ENCODE measurements at places on chromosomes 3 and 15.

DNA sequence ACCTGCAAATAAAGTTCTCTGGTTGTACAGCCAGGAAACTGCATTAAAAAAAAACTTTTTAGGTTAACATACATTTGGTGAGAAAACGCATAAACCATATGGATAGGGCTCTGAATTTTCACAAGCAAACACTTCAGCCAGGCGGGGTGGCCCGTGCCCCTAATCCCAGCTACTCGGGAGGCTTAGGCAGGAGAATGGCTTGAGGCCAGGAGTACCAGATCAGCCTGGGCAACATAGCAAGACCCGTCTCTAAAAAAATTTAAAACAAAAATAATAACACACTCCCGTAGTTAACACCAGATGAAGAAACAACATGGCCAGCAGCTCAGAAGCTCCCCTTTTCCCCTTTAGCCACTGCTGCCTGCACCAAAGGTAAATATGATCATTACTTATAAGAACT lies 3.2 kb upstream of the RPL14 start:
- no peak for DNase-seq

DNA sequence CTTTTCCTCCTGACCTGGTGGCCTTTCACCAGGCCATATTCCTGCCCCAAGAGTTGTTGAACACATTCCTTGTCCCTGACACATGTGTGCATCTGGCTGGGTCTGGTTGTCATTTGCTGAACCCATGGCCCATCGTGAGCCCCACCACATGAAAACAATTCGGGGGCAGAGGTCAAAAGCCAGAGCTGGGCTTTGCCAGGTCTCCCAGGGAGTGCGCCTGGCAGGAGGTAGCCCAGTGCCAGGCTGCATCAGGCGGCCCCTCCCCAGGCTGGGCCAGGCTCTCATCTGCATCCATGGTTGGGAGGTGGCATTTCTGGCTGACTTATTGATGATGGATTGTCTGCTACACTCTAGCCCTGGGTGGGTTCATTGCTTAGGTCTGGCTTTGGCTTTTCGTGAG lies 30.9 kb downstream of the SPSB4 start:
- no peak for DNase-seq

DNA sequence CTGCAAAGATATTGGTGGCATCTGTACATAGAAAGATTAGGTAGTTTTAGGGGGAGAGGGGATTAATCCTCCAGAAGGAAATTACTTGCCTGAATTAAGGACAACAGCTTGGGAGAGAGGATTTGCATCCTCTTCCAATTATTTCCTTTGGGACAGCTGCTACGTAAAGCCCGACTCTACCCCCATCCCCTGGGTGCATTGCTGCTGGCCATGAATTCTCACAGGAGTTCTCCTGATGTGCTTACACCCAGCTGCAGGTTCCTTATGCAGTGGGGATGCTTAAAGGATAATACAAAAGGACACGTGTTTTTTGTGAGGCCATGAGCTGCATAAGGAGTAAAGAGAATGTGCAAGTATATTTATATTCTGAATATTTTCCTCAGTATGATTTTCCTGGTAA lies 132.3 kb downstream of the VPS8 start:
- no peak for DNase-seq

DNA sequence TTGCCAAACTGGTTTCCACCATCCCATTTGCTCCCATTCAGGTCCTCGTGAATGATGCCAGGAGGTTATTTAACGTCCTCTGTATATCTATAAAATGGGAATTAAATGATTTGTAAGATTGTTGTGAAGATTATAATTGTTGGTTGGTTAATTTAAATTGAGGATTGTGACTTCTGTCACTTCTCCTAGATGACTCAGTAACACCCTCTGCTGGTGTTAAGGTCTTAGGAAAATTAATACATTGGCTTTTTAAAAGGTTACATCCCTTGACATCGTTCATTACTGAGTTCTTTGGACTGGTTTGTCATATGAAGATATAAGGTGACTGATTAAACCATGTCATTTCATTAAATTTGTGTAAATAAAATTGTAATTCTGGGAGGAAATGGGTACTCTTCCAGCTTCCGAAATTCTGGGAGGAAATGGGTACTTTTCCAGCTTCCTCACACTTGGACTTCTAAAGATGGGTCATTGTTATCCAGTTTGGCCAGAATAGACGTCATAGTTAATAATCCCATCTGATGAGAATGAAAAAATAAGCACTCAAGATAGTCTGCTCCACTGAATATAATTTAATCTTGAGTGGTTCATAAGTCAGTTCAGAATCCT lies 33.3 kb upstream of the PAQR5 start:
- DNase-seq, result no peak

DNA sequence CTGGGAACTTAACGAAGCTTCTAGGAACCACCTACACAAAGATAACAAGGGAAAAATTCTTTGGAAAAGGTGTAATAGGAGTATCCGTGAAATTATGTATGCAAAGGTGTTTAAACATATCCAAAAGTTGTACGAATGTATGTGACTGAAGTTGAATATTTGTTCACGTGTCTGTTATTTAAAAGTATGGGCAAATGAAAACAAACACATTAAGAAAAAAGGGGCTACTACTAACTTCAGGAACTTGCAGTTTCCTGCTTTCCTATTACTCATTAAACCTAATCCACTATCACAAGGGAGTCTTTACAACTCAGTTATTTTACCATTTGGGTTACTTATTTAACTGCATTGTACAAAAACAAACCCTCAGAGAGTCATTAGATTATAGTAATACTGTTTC lies 33.9 kb upstream of the GRAMD1C start:
- DNase-seq, result no peak

DNA sequence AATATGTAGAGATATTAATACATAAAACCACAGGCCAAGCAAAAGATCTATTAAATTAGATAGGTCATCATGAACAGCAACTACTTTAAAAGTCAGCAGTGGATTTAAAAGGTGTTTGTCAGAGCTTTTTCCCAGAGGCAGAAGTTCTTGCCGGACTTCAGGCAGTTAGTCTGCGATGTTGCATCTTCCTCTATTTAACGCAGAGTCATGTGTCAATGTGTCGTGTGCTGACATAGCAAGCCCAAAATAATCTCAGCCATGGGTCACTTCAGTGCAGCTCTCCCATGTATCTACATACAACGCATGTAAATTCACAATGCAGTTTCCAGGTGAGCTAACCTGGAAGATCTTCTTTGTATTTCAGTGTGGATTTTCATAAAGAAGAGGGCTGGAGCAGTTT lies 8.0 kb upstream of the TMEM212 start:
- DNase-seq, result no peak

- DNase-seq, result no peak
These were observed 86.1 kb downstream of the PLCH1 start for GRCh38 chr3:155658671-155659261.

- no peak for DNase-seq
These were observed 77.2 kb downstream of the TP63 start for GRCh38 chr3:189708375-189708774.

DNA sequence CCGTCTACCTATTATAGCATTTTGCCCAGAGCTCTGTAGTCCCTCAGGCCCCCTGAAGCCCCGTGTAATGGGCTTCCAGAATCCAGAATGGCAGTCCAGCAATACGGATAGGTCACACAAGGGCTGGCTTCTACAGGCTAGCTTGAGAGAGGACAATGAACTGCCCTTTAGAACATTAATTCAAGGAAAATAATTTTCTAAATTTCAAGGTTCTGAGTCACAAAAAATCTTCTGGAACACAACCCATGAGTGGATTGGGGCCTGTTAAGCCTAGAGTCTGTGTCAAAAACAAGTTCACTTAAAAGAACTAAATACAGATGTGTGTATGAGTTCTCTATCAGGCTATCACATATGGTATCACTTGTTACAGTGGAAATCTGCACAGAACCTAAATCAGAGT lies 28.8 kb downstream of the DCP1A start:
- DNase-seq, result no peak

DNA sequence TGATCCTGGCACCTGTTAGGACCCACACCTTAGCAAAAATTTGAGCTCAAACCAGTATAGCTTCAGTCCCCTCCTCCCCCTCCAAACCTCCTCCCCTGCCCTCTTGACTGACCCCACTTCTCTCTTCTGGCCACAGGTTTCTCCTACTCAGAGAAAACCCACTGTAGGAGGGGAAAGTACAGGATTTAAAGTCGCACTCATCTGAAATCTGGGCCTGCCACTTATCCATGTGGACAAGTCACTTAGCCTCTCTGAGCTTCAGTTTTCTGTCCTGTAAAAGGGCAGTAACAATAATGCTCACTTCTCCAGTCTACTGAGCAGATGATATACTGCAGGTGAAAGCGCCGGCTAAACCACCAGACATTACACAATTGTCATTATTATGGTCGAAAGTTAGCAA lies 142.7 kb downstream of the MEGF11 start:
- no peak for DNase-seq

DNA sequence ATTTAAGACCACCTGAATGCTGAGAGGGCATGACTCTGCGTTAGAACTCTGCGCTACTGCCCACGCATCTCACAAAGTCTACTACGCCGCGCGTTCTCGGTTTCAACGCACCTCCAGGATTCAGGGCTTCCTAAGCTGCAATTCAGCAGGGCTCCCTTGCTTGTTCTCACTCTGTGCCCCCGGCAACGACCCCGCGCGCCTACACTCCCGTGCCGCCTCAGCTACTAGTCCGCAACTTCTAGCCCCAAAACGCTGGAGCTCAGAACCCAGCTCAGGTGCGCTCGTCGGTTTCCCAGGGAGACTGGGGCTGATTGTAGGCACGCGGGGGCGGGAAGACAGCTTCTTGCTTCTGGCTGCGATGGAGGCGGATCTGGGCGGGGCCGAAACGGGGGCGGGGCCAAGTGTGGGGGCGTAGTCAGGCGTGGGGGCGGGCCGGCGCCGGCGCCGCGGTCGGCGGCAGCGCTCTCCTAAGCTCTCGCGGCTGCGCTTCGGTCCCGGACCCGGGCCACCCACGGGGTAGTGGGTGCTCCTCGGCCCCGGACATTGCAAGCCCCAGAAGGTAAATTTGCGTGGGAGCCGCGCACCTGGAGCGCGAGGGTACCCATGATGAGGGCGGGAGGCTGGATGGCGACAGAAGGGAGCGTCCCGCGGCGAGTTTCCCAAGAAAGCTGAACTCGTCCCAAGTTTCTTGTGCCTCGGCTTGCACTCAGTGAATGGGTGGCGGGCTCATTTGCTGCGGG lies at the start of gene ARHGEF26:
Gene ARHGEF26 (plus strand): TSS at position 430 of the 740 bp plus-strand sequence. CDS start 603 bp downstream, outside the sequence.
- DNase-seq, result peak; percentile 17

GRCh38 chr3:12869035-12869621 lies 27.8 kb upstream of the RPL32 start:
- DNase-seq, result no peak

- DNase-seq, result no peak
These were observed 163.8 kb downstream of the RSRC1 start for GRCh38 chr3:158273656-158274055.

DNA sequence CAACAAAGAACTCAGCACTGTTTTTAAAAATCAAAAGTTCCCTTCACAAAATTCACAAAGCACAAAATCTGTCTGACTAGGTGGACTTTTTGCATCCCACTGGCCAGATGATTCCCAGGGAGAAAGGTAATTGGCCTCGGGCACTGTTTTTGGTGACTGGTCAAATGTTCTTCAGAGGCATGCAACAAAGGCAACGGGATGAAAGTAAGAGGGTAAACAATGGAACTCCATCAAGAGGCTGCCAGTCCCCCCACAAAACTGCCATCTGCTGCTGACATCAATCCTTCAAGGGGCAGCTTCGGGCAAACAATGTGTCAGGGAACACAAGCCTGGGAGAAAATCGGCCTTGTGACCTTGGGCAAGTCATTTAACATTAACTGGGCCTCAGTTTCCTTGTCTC lies 3.3 kb downstream of the SRGAP3 start:
- no peak for DNase-seq

DNA sequence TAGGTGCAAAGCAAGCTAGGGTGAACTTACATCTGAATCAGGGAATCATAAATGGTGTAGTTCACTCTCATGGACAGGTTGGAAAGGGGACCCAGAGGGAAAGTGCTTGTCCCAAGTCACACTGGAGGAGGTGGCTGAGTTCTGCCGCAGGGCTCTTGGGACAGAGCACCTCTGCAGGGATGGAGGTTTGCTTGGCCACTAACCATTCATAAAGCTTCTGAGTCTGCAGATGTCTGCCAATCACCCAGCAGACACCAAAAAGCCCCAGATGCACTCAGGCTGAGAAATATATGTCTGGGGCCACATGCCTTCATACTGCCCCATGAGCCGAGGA lies 17.9 kb upstream of the RTP2 start:
- no peak for DNase-seq

DNA sequence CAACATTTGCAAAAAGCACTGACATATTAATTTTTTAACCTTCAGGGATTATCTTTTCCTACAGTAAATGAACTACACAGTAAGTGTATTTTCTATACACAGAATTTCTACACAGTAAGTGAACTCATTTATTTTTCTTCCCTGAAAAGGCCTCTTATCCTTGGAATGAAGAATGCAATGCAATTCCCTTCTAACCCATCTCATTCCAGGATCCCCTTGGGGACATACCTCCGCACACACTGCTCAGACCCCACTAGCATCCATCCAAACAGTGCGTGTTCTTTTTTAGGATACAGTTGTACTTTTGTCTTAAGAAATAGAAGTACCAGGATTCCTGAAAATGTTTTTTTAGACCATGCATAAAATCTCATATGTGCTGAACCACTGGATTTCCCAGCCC lies 152.8 kb downstream of the UACA start:
- DNase-seq, result no peak

DNA sequence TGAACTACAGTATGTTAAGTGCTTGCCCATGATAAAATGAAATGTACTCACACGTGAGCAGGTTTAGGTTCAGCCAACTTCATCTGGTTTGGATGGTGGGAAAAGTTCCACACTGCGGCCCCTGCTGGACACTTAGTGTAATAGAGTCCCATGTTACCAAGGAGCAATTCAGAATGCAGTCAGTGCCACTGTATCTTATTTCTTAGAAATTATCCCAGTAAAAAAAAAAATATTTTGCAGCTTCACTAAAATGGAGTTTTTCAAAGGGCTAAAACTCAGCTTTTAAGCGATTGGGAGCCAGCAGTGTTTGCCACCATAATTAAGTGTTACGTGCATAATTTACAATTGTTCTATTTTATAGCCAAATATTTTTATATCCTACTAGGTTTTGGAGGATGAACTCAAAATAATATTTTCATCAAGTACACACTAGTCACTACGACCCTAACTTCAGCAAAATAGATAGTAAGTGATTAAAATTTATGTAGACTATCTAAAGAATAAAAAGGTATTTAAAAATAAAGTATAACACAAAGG lies 371.7 kb upstream of the GBE1 start:
- DNase-seq, result no peak

DNA sequence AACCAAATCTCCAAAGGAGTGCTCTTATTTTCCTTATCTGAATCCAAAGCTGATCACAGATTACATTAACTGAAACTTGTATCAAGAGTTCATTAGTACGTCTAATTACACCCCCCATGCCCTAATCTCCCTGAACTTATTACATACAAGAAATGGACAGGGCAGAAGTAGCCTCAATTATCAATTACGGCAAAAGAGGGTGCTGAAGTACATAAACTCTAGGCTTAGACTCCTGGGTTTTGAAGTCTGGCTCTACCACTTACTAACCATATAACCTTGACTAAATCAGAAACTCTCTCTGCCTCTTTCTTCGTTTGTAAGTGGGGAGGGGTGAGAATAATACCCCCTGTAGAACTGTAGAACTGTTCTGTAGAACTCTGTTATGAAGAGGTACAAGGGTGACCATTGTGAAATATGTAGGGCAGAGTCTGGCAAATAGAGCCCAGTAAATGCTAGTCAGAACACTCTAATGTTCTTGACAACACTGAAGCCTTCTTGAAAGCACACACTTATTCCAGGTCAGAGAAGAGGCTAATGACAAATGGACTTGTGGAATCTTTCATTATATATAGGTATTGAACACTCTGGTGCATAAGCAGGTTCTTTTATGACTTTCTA lies 19.6 kb upstream of the OR5K4 start:
- no peak for DNase-seq

- DNase-seq, result no peak
These were observed 420.6 kb downstream of the SHQ1 start for GRCh38 chr3:72427624-72428023.

Data from activated naive CD8-positive, alpha-beta T cell treated with anti-CD3 and anti-CD28 coated beads, Interleukin-2, amount 50 U/mL, for 16 hours (primary cell).